ENCODE measurements at places on chromosomes 11 and 22. TPM values are rescaled to one million over a fixed set of nuclear protein-coding genes. Genes with fewer than 3 reads are reported as not detected.

GRCh38 chr11:134024420-134025081 lies 44.3 kb upstream of the JAM3 start:
- DNase-seq: peak; percentile 85

- DNase-seq: no peak
These were observed 21.4 kb downstream of the USP35 start for GRCh38 chr11:78210000-78210608.

GRCh38 chr11:134582770-134583095 lies 170.7 kb upstream of the B3GAT1 start:
- DNase-seq: no peak

DNA sequence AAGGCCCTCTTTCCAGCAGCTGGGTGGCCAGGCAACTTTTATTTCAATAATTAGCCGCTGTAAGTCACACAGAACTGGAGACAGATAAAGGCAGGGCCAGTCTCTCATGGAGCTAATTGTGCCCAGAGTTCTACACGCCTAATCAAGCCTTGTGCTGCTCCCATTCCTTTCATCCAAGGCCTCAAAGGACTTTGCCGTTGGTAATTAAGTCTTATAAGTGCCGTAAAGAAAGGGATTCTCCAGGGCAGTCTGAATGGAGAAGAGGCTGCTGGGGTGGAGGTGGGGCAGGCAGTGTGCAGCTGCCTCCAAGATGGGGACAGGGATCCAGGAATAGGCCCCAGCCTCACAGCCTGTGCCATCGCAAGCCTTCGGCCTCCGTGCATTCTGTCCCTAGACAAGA lies 357.9 kb downstream of the TENM4 start:
- DNase-seq: no peak

DNA sequence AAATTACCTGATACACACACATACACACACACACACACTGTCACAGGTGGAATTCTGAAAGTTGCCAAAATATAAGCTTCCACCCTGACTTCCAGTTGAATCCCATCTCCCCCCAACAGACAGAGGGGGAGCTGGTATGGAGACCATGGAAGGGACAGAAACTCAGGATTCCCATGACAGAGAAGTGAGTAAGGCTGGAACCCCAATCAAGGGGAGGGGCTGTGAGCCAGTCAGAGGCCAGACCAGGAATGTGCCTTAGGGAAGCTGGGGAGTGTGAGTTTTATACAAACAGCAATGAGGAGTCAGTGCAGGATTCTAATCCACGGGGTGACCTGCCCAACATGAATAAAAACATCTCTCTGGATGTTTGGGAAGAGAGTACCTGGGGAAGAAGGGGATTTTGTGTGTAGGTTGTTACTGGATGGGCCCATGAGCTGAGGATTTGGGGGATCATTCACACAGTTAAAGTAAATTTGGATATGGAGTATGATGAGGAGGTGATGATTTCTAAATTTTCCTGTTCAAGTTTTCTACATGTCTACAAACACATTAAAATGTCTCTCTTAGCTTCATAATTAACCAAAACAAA lies 38.7 kb upstream of the TOP3B start:
- DNase-seq: no peak

- DNase-seq: no peak
These were observed 13.0 kb upstream of the MFNG start for GRCh38 chr22:37499027-37499707.

GRCh38 chr11:130488848-130489584 lies 40.6 kb downstream of the ADAMTS15 start:
- no peak for DNase-seq

- no peak for DNase-seq
These were observed 103.7 kb downstream of the DSCAML1 start for GRCh38 chr11:117693344-117693743.

DNA sequence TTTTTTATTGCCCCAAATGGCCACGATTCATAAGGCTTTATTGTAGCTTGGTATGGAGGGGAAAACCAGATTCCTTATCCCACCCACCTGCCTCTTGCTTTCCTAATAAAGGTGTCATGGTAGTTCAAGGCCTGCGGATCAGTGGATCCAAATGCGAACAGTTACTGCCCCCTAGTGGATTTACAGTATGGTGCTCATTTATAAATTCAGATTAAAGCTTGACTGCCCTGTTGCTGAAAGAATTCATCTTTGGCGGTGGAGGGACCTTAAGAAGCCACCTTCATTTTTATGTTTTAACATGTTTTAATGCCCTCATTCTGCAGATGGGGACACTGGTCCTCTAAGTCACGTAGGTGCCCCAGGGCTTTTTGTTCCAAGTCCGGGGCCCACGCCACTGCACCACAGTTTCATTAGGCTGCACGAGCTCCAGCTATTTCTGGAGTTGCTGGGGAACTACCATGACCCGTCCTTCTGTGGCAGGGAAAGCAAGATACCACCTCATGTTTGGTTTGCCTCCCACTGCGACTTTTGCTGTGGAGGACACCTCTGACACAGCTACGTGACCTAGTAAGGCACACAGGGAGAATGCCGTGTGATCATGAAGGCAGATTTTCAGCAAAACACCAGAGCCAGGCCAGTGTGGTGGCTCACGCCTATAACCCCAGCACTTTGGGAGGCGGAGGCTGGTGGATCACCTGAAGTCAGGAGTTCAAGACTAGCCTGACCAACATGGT lies 15.6 kb upstream of the INCENP start:
- DNase-seq: peak; percentile 66

DNA sequence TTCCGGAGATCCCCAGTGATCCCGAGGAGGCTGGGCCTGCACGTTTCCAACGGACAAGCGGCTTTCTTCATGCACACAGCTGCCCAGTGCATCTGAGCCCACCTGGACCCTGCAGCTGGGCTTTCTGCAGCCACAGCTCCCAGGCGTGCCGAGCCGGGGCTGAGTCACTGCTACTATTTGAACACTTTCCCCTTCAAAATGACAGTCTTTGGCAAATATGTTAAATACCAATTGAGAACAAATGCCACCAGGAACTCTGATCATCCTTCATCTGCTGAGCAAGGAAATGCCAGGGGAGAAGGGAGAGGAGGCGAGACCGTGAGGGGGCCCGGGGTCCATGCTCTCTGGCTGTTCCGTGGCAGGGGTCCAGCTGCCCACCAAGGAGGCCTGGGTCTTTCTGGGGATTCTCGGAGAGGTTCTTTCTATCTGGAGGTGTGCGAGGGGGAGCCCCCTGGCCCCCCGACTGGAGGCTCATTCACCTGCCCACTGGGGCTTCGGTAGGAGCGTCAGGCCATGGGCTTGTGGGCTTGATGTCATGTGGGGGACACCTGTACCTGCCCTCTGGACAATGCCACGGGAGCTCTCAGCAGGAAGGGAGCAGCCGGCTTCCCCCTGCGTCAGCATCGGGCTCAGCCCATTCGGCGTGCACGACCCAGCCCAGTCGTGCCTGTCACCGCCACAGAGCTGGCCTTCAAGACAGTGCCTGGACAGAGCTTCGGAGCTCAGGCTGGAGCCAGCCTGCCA lies 159.6 kb downstream of the CTTN start:
- DNase-seq: peak; percentile 10

DNA sequence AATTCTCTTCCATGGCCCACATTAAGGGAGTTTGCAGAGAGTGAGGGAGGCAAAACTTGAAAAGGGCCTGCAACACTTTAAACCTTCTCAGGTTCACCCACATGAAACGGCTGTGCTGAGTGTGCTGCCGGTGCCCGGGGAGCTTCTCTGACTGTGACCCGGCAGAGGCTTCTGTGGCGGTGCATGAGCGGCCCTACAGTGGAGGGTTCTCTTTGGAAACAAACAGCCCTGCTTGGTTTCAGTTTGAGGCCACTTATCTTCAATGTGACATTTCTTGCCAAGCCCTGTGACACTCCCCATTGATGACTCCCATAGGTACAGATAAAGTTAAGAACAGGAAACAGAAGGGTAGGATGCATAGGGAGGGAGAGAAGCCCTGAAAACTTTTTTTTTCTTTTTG lies 31.8 kb downstream of the FAM118A start:
- no peak for DNase-seq

GRCh38 chr11:22884217-22884616 lies 23.9 kb upstream of the CCDC179 start:
- DNase-seq: no peak

- DNase-seq: no peak
These were observed 25.6 kb upstream of the ZDHHC13 start for GRCh38 chr11:19091366-19091765.

DNA sequence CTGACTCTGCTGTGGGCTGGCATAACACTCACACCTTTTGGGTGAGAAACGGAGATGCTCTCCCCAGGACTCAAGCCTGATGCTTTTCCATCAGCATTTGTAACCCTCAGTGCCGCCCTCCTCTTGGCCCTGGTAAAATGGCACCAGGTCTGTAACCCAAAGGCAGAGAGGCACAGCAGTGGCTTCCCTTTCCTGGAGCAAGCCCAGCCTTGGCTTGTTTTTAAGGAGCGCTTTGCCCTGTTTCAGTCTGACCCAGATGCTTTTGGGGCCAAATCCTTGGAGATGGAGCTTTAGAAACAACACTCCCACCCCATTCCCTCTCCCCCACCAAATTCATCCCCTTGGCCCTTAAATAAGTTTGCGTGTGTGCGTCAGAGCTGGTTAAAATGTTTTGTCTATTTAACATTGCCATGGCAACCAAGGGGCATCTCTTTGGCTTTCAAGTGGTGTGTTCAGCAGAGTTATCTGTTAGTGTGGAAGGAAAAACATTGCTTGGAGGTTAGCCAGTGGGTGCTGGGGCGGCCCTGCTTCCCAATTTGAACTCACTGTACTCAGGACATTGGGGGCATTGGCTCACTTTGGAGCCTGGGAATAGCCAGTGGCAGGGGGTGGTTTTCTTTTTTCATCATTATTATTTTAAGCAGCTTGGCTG lies 134.1 kb downstream of the NAV2 start:
- DNase-seq: no peak

DNA sequence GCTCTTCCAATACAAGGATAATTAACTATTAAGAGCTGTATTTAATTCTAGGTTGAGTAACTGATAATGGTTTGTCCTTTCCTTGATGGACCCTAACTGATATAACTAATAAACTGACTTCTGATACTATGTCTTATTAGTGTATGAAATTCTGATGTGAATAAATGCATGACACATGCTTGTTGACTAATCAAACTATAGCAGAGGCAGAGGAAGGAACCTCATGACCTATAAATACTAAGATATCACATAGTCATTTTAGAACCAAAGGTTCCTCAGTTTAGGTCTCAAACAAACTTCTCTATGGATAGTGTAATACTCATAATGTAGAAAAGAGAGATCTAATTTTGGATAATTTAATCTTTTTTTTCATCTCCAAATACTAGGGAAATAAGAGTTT lies 4.8 kb upstream of the HBD start:
- DNase-seq: no peak

The OR8D4 gene
- not detected for total RNA-seq

The NPTXR gene
- total RNA-seq: 0.12 TPM

The RIMBP3B gene
- total RNA-seq: 0.20 TPM

The FGF4 gene
- total RNA-seq: not detected

The FOLR2 gene
- not detected for total RNA-seq
